Smooth muscle cell of bladder (primary cell): ENCODE measurements at places on chromosomes 6 and 20. TPM values are rescaled to one million over a fixed set of nuclear protein-coding genes. Genes with fewer than 3 reads are reported as not detected.

Gene LY6G5B
- 2.1 and 2.6 TPM in 2 replicates for total RNA-seq

Gene NMBR
- 0.09 TPM in 1 of 2 replicates, not detected in the other for total RNA-seq

Gene ATXN1
- 21.0 and 28.7 TPM in 2 replicates for total RNA-seq

Gene EEF1A2
- total RNA-seq: 1.3 and 3.0 TPM in 2 replicates

Gene TP53TG5
- total RNA-seq: under 0.01 TPM in 1 of 2 replicates, not detected in the other

Gene MROH8
- 1.0 and 1.4 TPM in 2 replicates for total RNA-seq

Gene HUS1B
- total RNA-seq: 0.71 and 0.83 TPM in 2 replicates
